A549 treated with Hydrocortisone at 1 μM for 4 hours (cell line): ENCODE measurements at places on chromosomes 16 and 17. TPM values are rescaled to one million over a fixed set of nuclear protein-coding genes. Genes with fewer than 3 reads are reported as not detected.

Gene SMPD3
- total RNA-seq, result 0.13 to 0.25 TPM (median 0.16 TPM) in 5 replicates

Gene NGFR
- 0.82 to 1.1 TPM (median 0.90 TPM) in 5 replicates for total RNA-seq

Gene EVPLL
- not detected in 5 replicates for total RNA-seq

Gene PRR11
- total RNA-seq, result 47.2 to 64.9 TPM (median 54.9 TPM) in 5 replicates

Gene SCNN1B
- 0.40 to 0.69 TPM (median 0.65 TPM) in 5 replicates for total RNA-seq
